LNCaP clone FGC (cell line): ENCODE measurements at places on chromosomes 5 and 9.

DNA sequence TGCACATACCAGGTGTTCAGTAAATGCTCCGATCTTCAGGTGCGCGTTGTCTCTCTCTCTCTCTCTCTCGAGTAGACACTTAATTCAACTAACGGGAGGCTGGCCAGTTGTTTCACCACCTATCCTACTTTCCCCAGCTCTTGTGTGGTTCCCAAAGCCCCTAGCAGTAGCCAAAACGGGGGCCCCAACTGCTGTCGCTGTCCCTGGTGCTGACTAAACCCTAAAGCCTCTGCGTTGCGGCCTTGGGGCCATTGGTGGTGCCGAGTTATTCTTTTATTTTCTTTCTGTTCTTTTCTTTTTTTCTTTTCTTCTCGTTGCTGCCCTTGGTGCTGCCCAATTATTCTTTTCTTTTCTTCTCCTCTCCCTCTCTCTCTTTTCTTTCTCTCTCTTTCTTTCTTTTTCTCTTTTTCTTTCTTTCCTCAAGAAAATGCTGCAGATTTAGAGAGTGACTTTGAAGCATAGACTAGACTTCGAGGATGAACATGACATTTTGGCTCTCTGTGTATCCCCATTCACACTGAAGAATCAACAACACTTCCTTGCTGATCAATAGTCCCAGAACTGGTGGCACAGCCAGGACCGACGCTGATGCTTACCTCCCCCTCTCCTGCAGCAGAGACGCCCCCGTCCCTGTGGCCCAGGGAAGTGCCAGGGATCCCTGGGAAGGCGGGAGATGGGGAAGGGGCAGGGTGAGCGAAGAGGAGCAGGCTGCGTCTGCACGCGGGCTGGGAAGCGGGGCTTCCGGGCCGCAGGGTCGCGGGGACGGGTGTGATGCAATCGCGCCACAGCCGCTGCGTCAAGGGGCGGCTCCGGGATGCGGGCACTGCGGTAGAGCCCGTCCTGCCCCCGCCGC is at the start of gene FBLL1:
Gene FBLL1 (plus strand): TSS at position 785 of the 853 bp plus-strand sequence. CDS start 200 bp downstream, outside the sequence.
- DNase-seq: no peak

DNA sequence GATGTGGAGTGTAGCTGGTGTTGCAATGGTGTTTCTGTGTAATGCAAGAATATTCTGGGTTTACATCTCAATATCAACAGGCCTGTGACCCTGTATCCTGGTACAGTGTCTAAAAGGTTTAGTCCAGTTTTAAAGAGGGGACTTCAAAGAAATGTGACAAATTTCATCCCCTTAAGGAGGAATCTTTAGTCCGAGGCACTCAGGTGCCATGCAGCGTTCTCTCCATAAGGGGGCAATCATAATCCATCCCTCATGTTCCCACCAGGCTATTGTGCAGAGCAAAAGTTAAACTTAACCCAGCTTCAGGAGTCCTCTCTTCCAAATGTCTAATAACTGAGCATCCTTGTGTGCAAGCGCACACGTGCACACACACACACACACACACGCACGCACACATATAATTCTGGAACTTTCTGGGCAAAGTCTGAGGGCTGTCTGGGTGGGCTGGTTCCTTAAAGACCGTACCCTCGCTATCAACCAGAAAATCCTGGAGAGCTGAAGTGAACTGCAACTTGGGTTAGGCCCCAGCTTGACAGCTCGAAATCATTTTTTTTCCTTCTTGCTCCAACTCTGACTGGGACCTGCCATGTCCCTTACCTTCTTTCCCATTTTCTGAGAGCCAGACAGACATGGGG is 46.0 kb downstream of the CRB2 start:
- no peak for DNase-seq

DNA sequence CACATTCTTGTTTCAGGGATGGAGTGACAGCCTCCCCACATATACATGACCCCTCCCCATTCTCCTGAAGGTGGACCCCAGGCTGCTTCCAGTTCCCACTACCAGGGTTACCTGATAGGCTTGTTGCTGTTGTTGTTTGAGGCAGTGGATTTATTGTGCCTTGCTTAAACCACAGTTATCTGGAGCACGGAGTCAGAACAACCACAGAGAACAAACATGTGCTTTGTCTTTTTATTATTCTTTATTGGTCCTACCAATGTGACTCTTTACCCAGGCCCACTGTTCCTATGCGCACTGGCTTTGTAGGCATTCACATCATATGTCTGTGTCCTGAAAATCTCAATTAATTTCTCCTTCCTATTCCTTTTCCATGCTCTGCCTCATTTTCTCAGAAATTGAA is 41.2 kb upstream of the IPPK start:
- DNase-seq: no peak

DNA sequence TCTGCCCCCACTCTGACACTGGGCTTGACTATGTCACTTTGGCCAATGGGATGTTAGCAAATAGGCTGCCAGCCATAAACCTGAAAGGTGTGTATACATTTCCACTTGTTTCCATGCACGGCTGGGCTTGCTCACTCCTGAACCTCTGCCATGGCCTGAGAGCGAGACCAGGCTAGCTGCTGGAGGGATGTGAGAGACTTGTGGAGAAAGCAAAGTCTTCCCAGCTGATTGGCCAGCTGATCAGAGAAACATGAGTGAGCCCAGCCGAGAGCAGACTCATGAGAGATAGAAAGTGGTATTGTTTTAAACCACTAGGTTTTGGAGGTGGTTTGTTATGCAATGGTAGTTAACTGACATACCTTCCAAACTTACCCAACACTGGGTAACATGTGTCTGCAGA is 13.9 kb downstream of the FAM193B start:
- DNase-seq: peak; percentile 80

- no peak for DNase-seq
Measured at GRCh38 chr5:68189613-68190012, 25.9 kb upstream of the PIK3R1 start.

GRCh38 chr9:36486933-36487481 is 85.7 kb upstream of the MELK start:
- DNase-seq: no peak

- no peak for DNase-seq
Measured at GRCh38 chr5:108862211-108862610, 114.5 kb downstream of the FER start.

GRCh38 chr9:126294331-126295081 is 32.1 kb upstream of the MVB12B start:
- DNase-seq: no peak

DNA sequence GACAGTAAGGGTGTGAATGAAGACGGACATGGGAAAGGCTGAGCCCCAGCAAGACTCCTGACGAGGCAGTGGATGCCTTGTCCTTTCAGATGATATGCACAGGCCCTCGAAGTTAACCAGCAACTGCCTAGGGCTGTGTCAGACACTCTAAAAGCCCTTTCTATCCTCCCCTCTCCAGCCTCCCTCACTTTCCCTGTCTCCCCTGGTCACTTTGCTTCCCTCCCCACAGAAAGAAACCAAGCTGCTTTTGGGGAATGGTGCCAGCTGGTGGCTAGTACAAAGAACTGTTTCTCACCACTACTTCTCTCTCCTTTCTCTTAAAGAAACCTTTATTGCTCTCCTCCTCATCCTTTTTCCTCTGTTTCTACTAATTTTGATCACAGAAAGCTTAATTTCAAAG is 21.4 kb downstream of the LHFPL2 start:
- DNase-seq: no peak

DNA sequence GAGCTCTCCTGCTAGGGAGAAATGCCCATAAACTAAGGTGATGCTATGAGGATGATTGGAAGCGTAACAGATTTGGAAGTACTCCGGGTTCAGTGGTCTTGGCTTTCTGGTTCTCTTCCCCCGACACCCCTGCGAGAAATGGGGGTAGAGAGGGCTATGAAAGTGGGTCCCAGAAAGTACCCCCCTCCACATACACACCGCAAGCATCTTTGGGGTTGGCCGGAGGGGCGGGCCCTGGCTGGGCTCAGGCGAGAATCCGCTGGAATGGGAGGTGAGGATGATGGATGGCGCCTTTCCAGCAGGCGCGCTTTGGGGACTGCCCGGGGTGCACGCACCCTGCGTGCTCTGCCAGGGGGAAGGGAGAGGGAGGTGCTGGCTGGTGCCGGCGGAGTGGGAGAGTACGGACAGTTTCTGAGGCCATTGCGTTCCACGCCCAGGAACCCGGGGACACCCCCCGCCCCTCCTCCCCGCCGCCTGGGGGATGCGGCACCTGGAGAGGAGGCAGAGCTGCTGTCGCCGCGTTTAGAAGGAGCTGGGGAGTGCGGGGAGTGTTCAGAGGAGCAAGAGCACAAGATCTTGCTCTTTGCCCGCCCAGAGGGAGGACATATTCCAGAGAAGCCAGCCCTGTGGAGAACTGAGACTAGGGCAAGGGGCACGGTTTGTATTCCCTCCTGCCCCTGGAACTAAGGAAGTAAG is 1.9 kb downstream of the PCSK5 start:
- no peak for DNase-seq

DNA sequence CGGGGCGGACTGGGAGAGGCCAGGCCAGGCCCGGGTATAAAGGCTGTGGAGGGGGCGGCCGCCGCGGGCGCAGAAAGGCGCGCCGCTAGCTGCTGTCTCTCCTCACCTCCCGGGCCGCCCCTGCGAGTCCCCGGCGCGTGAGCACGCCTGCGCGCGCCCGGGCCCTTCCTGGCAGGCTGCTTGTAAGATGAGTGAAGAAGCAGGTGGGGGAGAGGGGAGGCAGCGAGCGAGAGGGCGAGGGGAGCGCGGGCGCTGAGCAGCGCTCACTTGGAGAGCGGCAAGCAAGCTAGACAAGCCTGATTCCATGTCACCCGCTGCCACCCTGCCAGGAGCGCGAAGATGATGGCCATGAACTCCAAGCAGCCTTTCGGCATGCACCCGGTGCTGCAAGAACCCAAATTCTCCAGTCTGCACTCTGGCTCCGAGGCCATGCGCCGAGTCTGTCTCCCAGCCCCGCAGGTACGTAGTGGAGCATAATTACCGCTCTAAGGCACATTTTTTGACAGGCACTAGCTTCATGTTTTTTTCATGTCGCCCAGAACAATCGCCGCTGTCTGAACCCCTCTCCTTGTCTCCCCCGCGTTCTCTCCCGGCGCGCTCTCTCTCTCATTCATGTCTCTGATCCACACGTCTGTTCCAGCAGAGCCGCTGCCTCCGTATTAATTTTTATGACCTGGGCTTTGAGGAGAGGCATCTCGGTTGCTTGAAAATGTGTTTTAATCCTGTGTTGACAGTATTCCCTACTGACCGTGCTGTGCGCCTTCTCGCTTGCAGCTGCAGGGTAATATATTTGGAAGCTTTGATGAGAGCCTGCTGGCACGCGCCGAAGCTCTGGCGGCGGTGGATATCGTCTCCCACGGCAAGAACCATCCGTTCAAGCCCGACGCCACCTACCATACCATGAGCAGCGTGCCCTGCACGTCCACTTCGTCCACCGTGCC is at the start of gene POU4F3:
Gene POU4F3 (plus strand): TSS at position 66 of the 941 bp plus-strand sequence. CDS start 274 bp downstream, at position 340.
- no peak for DNase-seq

- DNase-seq: no peak
Measured at GRCh38 chr5:56264417-56265025, 31.4 kb upstream of the ANKRD55 start.

GRCh38 chr5:57955511-57955910 is 472.9 kb upstream of the ACTBL2 start:
- no peak for DNase-seq

DNA sequence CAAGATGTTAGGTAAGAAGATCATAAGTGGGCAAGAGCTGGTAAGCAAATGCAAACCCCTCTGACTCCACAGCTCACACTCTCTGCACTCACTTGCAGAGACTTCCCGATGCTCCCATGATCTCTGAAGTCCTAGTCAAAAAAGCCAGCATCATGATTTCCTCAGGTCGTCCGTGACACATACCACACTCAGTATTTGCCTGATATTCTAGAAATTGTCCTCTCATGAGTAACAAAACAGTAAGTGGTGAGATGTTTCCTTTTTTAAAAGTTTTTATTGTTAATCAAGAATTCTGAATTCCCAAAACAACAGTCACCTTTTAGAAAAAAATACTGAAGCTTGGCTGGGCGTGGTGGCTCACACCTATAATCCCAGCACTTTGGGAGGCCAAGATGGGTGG is 194.6 kb downstream of the DENND1A start:
- no peak for DNase-seq

DNA sequence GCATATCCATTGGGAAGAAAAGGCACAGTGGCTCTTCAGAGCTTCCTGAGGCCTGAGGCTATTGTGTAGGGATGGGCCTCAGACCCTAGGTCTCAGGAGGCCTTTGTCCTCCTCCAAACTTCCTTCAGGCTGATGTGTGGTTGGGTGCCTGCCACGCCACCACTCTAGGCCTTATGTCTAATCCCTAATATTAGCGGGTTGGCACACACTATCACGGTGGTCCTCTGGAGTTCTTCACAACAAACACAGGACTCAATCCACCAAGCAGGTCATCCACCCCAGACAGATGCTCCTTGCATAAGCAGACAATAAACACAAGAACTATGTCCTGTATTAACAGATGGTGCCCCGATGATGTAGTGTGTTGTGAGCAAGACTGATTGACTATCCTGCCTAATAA is 31.0 kb upstream of the FSTL4 start:
- DNase-seq: no peak

DNA sequence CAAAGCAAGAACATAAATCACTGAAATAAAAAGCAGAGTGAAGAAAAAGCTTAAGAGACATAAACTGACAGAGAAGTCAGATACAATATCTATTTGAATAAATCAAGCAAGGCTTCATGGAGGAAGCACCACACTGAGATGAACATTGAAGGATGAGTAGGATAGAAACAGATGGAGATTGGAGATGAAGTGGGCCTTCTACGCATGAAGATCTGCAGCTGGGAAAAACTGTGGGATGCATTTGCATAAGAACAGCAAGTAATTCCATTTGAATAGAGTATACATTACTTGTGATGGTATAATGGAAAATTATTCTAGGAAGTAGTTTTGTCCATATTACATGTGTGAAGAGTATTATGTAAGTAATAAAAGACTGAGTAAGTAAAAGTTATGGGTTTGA is 16.5 kb downstream of the NMUR2 start:
- DNase-seq: no peak

DNA sequence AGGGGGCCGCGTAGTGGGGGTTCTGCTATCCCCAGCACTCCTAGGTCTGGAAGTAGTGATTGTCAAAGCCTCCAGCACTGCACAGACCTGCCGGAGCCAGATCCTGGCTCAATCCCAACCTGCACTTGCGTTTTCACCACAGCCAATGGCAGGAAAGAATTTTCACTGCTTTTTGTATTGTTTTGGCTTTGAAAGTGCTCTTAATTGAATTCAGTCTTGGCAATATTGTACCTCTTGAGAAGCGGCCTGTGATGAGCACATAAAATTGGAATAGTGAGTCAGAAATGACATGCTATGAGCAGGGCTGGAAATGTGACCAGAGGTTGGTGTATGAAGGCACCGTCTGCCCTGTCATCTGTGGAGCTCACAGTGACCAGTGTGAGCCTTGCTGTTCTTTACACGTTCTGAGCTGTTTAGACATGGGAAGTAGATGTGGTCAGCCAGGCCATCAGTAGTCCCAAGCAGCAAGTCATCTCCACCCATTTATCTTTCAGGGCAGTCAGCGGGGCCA is 41.5 kb downstream of the SECISBP2 start:
- no peak for DNase-seq

DNA sequence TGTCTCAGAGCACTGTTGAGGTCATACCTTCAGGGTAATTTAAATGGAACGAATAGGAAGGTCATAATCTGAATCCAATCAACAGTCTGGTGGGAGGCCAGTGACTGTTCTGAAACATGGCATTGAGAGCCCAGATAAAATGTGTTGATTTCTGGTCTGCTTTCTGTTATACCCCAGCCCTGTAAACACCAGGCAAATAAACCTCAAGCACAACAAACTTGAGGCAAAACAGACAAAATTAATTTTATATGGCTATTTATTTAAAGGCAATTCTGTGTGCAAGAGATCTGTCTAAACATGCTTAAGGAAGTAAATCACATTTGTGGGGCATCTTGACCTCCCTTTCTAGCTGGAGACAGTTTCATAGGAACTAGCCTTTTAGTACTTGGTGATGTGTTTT is 140.9 kb upstream of the SPEF2 start:
- no peak for DNase-seq
